Stimulated activated CD4-positive, alpha-beta T cell treated with anti-CD3 and anti-CD28 coated beads, Interleukin-2, amount 100 ng/mL, for 48 hours (primary cell): ENCODE measurements at places on chromosomes 2 and 18.

GRCh38 chr18:49225160-49225559 is 235.3 kb downstream of the DYM start:
- no peak for DNase-seq

DNA sequence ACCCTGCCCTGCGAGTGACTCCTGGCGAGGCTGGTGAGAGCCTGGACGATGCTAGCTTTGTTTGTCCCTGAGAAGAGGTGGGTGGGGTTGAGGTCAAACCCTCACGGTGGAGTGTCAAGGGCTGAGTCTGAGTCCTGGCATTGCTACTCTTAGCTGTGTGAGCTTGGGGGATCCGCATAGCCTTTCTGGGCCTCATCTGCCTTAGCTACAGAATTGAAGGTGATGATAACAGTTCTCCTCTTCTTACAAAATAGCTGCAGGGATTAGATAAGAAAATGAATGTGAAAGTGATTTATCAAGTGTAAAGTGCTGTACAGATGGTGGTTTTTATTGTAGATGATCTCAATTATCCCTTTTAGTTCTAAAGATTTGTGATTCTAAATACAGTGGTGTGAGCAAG is 144.6 kb downstream of the LPIN1 start:
- no peak for DNase-seq

DNA sequence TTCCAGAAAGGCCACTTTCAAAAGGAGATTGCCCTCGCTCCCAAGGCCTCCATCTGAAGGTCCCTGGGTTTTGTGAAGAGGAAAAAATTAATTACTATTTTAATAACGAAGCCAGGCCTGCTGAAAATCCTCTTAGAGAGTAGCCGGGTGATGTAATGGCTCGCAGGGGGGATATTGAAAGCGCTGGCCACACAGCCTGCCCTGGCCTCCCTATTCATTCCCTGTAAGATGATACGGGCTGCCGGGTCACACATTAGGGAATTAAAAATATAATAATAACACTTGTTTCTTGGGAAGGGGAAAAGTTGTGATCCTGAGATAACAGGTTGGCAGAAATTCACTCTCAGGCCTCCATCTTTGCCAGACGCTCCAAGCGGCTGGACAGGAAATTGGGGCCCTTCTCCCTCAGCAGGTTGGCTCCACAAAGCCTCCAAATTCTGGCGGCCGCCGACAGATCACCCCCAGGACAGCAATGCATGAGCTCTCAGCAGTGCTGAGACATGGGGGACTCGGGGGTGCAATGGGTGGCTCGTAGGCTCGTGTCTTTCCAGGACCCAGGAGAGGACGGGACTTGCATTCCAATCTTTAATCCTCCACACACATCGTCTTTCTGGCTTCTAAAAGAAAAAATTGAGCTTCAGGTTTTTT is 299.9 kb upstream of the SALL3 start:
- DNase-seq = no peak

GRCh38 chr2:133841900-133842299 is 273.6 kb upstream of the NCKAP5 start:
- no peak for DNase-seq

DNA sequence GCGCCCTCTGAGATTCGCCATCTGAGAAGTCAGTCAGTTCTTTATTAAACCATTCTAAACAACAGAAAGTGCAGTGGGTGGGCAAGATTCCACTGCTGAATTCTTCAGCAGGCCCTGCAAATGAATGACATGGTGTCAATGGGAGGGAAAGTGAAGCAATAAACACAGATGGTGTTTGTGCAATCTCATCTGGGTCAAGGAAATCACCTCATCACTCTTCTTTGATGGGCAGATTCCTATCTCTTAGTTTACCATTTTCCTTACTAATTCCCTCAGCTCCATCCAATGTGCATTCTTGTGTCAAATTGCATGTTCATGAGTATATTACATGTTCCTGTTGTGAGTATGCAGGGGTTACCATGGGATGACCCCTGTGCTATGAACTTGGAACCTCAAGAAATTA is 100.7 kb upstream of the CYP1B1 start:
- no peak for DNase-seq

GRCh38 chr2:133854603-133855200 is 286.4 kb upstream of the NCKAP5 start:
- no peak for DNase-seq

DNA sequence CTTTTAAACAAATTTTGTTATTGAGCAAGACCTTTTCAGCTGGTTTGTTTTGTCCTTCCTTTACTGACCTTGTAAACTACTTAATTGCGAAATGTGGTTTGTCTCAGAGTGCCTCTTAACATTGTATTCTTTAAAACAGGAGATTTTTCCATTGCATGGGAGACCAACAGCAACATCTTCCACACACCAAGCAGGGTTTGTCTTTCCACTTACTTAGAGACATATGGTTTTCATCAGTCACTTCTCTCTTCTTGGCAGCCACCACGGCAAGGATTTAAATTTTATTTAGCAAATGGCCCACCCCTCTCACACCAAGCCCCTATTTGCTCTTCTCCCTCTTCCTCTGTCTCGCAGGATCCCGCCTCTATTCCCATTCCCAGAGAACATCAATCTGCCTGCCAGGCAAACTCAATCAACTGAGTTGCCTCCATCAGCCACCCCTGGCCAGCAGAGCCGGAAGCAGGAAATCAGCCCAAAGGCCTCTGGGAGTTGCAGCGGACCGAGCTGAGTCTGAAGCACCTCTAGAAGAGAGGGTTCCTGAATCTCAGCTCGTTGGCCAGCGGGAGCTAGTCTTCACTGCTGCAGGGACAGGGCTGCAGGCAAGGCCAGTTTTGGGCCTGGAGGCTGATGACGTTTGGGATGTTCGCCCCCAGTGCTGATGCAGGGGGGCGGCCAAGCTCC is 11.3 kb upstream of the CIB4 start:
- DNase-seq = no peak

DNA sequence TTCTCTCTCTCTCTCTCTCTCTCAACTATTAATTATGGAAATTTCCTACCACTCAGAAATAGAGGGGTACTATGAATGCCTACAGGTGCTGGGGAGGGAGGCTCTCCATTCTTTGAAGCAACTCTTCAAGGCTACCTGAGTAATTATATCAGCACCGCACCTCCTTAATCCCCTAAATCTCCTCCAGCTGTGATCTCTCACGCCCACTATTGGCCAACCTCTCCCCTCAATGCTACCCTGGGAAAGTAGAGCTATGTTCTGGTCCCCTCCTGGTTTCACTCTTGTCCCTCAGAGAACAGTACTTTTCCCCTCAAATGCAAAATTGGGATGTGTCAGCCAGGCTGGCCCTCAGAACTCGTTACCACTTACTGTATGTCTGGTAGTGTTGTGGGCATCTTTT is 1.6 kb downstream of the MOCOS start:
- DNase-seq = no peak
